Effector memory CD4-positive, alpha-beta T cell (primary cell): ENCODE measurements at places on chromosomes 7 and 10.

DNA sequence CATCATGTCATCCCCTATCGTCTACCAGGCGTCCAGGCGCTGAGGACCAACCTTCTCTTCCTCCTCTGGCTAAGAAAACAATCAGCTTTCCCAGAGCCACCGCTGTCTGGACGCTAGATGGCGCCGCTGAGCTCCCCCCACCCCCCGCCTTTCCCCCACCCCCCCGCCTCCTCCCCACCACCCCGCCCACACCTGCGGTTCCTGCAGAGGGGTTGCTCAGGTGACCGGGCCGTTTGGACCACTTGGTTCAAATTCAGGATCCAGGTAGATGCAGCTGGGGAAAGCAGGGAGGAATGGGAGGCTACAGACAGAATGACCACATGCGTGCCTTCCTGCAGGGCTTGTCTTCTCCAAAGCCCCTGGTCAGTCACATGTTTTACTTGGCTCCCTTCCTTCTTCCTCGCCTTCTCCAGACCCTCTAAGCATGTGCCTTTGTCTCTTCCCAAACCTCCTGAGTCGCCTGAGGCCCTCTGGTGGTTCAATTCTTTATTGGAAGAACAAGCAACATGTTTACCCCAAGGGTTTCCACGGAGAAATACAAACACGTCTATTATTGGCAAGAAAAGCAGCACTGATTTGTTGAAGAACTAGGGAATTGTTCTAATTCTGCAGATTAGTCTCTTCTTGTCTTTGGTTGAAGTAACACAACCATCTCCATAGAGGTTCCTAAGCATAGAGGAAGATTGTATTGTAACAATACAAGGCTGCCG, 24.7 kb downstream of the AOC1 start:
- DNase-seq: peak; percentile 30

DNA sequence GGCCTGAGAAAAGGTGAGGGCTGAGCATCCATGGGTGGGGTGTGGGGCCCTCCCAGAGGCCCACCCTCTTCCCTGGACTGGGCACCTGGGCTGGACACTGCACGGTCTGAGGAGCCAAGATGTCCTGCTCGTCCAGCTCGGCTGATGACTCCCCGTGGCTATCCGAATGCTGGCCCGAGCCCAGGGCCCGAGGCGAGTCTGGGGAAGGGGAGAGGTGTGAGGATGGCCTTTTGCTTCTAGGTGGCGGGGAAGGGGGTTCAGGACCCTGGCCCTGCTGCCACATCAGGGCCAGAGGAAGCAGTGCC, 7.1 kb downstream of the NACAD start:
- DNase-seq: no peak

GRCh38 chr10:113381981-113382509, 170.8 kb upstream of the HABP2 start:
- DNase-seq: no peak

- no peak for DNase-seq
Observed at GRCh38 chr10:15518250-15518649, 147.2 kb upstream of the FAM171A1 start.

GRCh38 chr10:24984906-24985305, 31.1 kb downstream of the ENKUR start:
- DNase-seq: no peak

DNA sequence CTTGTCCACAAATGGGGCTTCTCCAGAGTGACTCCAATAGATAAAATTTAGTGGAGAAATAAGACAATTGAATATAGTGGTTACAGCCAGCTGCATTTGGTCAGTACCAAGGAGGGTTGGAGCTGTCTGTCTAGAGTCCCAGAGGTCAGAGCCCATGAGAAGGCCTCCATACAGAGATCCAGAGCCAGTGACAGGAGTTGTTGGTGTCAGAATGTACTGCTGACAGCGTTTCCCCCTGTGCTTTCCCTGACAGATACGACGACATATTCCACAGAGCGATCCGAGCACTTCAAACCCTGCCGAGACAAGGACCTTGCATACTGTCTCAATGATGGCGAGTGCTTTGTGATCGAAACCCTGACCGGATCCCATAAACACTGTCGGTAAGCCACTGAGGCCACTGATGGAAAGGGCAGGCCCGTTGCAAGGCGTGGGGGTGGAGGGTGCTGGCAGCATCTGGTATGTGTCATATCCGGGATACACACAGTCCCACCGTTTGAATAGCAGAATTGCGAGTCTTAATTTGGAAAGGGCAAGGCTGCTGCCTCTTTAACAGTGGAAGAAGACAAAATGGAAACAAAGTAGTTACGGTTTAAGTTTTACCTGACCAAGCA, 483.6 kb downstream of the NRG3 start:
- DNase-seq: no peak

DNA sequence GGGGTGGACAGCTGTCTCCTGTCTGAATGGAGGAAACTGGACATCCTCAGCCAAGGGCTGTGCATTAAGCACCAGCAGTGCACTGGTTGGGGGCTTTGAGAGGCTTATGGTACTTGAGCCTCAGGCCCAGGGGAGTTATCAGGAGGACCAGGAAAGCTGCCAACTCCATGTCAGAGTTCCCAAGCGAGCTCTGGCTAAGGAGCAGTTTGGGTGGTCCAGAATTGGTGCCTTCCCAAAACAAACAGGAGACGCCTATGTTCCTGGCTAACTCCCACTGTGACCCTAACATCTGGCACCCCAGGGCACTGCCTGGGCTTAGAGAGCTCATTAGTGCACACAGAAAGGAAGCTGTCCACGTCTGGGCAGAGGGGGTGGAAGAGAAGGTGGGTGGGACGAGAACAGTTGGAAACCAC, 408.6 kb upstream of the NPVF start:
- DNase-seq: no peak

- DNase-seq: no peak
Observed at GRCh38 chr7:129041142-129042085, 13.5 kb downstream of the TNPO3 start.

DNA sequence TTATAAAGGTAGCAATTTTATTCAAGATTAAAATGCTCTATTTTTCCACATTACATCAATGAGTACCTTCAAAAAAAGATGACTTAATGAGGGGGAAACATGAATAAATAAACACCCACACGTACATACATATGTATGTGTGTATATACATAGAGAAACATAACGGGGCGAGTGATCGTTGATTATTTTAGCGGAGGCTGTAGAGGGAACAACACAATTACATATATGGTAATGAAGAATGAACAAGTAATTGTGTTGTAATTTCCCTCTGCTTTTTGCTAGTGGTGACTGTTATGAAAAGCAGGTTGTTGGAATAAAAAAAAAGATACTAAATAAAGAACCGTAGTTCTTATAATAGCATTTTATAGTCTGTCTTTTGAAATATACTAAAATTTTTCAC, 63.2 kb downstream of the CACNB2 start:
- no peak for DNase-seq

GRCh38 chr7:78326876-78327275, 528.3 kb downstream of the PHTF2 start:
- DNase-seq: no peak

GRCh38 chr7:156230576-156230975, 410.0 kb upstream of the RNF32 start:
- no peak for DNase-seq

GRCh38 chr7:78014401-78014800, 215.8 kb downstream of the PHTF2 start:
- no peak for DNase-seq

- DNase-seq: no peak
Observed at GRCh38 chr7:8254667-8255066, 7.3 kb downstream of the ICA1 start.

- no peak for DNase-seq
Observed at GRCh38 chr7:151322906-151323305, 18.7 kb upstream of the NUB1 start.

DNA sequence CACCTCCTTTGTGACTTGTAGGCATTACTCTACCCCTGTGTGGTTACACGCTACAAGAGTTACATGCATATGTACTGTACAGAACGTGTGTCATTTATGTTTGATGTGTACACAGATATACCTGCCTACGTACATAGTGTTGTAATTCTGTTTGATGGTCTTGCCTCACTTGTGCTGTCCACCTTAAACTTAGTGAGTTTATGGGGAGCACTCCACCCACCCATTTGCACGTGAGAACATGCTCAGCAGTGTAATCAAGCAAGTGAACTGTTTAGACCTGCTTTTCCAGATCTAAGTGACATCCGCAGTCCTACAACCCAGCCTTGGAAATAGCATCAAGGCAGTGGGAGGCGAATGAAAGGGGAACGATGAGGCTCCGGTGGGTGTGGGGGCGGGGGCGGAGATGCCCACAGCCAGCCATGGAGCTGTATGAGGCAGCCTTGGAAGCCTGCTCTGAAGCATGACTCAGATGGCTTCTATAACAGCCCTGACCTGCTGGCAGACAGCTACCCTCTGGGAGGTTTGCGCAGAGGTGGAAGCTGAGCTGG, 52.1 kb downstream of the SUFU start:
- DNase-seq: no peak
